ENCODE measurements at places on chromosomes 7 and 10. TPM values are rescaled to one million over a fixed set of nuclear protein-coding genes. Genes with fewer than 3 reads are reported as not detected.

DNA sequence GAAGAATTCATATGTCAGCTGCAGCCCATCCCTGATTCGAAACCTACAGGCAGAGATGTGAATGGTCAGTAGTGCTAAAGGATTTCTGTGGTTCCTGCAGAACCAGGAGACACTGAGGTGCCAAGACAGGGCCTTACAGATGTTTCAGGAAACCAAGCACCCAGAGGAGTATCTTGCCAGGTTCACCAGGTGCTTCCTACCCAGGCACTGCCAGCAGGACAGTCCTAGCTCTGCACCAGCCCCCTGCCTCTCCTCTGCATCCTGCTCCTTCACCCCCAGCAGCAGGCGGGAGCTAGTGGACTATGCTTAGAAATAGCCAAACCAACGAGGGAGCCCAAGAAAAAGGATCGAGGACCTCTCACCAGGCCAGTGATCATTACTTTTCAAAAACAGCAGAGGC, 4.2 kb upstream of the IKZF1 start:
- H3K4me3 ChIP-seq: no peak overlapping the region
- H3K36me3 ChIP-seq: no peaks in the 10 kb centered on the region
- DNase-seq: no peak
- H3K27me3 ChIP-seq: no peaks in the 10 kb centered on the region
- H3K4me1 ChIP-seq: no peaks in the 10 kb centered on the region

The DUS4L gene
- 16.0 TPM for total RNA-seq

The TRIP6 gene
- 49.3 TPM for total RNA-seq

- no peaks in the 10 kb centered on the region for H3K36me3 ChIP-seq
- H3K4me1 ChIP-seq: no peaks in the 10 kb centered on the region
- H3K27me3 ChIP-seq: no peaks in the 10 kb centered on the region
- DNase-seq: no peak
- no peak overlapping the region for H3K27ac ChIP-seq
- H3K4me3 ChIP-seq: no peak overlapping the region
Measured at GRCh38 chr7:69078997-69079769, 519.1 kb upstream of the AUTS2 start.

The NYAP1 gene
- 0.56 TPM for total RNA-seq

- no peak overlapping the region for H3K27ac ChIP-seq
- no peak for DNase-seq
- H3K4me3 ChIP-seq: no peak overlapping the region
Measured at GRCh38 chr7:327991-328702, 38.2 kb downstream of the FOXL3 start.

The CUL2 gene
- 51.4 TPM for total RNA-seq

DNA sequence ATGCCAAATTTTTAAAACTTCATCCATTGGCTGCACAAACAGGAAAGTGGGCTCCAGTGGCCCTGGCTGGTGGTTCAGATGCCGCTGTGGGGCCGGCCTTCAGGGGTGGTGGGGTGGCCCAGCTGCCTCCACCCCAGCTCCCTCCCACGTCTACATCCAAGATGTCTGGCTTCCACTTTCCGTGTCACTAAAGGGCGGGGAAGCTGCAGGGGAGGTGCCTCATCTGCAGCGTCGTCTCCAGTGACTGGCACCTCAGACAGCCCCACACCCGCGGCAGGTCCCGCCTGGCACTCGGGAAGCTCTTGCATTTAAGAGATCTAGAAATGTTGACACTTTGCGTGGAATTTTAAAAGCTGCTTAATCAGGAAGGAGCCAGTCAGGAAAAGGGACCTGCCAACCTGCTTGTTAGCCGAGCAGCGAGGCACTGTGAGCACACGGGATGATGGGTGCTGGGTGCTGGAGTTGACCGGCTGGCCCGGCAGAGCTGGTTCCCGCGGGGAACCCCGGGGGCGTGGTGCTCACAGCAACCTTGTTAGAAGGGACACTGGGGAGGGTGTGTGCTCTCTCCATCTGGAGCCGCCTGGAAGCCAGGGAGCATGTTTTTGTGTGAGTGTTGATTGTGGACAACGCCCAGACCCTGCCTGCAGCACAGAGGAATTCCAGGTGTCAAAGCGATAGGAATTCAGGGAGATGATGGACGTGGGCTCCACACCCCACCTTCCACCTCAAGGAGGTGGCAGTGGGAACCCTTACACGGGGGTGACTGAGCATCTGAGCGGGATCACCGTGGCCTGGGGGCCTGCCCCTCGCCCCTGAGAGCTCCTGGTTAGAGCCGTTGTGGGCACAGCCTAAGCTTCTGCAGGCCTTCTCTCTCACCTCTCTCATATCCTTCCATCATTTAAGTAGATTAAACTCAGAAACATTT, 320.5 kb downstream of the PTPRN2 start:
- H3K27me3 ChIP-seq: no peaks in the 10 kb centered on the region
- H3K36me3 ChIP-seq: no peaks in the 10 kb centered on the region
- no peak for DNase-seq
- no peak overlapping the region for H3K27ac ChIP-seq

DNA sequence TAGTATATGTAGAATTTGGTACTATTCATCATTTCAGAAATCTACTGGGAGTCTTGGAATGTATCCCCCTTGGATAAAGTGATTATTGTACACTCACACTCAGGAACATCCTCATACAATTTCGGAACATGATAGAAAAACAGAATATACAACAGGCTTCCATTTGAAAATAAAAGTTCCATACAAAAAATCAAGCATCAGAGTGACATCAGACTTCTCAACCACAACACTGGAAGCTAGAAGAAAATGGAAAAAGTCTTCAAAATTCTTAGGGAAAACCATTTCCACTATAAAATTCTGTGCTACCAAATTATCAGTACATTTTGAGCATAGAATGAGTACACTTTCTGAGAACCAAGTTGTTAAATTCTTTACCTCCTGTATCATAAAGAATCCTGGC, 8.8 kb downstream of the LYZL1 start:
- H3K4me3 ChIP-seq: no peak overlapping the region
- DNase-seq: no peak
- H3K27me3 ChIP-seq: no peaks in the 10 kb centered on the region
- no peaks in the 10 kb centered on the region for H3K4me1 ChIP-seq

DNA sequence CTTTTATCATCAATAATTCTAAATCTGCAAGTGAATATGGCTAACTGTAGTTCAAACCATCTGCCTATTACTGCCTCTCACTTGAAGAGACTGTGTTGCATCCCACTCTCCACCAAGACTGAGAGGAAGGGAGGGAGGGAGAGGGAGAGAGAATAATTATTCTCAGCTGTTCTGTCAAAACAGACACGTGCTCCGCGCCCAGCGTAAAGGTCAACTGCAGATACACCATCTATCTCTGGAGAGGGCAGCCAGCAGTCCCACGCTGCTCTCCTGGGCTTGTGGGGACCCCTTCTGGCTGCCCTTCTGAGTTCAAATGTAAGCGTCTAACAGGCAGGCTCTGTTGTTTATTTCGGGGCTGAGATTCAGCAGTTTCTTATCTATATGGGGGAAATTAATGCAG, 625.5 kb upstream of the GALNT17 start:
- H3K27me3 ChIP-seq: no peaks in the 10 kb centered on the region
- H3K4me1 ChIP-seq: no peaks in the 10 kb centered on the region
- no peak overlapping the region for H3K4me3 ChIP-seq
- no peaks in the 10 kb centered on the region for H3K36me3 ChIP-seq
- no peak overlapping the region for H3K27ac ChIP-seq
